CD4-positive, alpha-beta memory T cell (primary cell): ENCODE measurements at places on chromosomes 1 and 21. TPM values are rescaled to one million over a fixed set of nuclear protein-coding genes. Genes with fewer than 3 reads are reported as not detected.

Gene B3GALT5
- total RNA-seq: not detected

Gene C4BPB
- 0.35 TPM for total RNA-seq

Gene NBL1
- 24.6 TPM for total RNA-seq

Gene SPRR1A
- not detected for total RNA-seq

Gene LINGO4
- total RNA-seq: 0.36 TPM

Gene C1QA
- total RNA-seq: 1.2 TPM

Gene RBM11
- 2.4 TPM for total RNA-seq

Gene GJA9
- total RNA-seq: not detected
